ENCODE measurements at places on chromosomes 4 and X.

- DNase-seq: no peak
Observed at GRCh38 chrX:138886769-138887168, 175.3 kb upstream of the FGF13 start.

GRCh38 chr4:151409470-151410313 lies 716 bp downstream of the FHIP1A start:
- DNase-seq: no peak

DNA sequence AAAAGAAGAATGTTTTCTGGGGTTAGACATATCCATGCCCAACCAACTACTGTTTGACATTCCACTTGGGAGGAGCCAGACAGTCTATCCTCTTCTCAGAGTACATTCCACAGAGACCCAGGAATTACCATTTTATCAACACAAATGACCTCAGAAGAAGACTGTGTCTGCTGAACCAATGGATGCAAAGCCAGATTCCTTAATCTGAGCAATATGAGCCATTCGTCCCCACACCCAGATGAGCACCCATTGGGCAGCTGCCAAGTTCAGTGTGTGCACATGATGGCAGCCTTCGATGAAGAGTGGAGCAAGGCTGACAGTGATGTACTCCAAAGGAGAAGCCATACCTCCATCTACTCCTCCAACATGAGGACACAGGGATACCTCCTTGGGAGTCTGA lies 111.3 kb downstream of the ZNF674 start:
- no peak for DNase-seq

- no peak for DNase-seq
Observed at GRCh38 chr4:118979712-118980111, 91.1 kb downstream of the SYNPO2 start.

- no peak for DNase-seq
Observed at GRCh38 chr4:51866835-51867234, 23.9 kb downstream of the DCUN1D4 start.

DNA sequence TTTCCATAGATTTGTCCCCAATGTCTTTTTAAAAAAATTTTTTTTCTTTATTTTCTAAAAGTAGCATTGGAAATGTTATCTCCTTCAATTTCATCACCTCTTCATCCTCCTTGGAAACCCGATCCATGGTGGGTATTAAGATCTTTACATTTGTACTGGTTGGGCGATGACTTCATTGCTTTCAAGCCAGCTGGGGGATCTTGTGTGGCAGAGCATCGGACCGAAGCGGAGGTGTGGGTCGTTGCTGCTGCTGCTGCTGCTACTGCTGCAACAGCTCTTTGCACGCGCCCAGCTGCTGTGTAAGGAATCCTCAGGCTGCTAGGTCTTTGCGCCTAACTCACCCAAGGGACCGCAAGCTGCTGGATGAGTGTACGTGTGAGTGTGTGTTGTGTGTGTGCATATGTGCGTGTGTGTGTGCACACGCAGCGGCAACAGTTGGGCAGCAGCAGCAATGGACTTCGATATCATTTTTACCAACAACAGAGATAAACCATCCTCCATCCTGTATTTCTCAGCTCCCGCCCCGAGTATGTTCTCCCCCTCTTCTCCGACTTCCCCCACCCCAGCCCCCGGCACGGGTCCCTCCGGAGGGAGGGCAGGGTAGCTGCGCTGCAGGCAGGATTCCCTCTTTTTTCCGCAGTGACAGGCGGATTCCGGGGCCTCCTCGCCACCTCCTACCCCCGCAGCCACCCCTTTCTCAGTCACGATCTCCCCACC lies 768 bp upstream of the CDKL5 start:
- DNase-seq: peak; percentile 75

DNA sequence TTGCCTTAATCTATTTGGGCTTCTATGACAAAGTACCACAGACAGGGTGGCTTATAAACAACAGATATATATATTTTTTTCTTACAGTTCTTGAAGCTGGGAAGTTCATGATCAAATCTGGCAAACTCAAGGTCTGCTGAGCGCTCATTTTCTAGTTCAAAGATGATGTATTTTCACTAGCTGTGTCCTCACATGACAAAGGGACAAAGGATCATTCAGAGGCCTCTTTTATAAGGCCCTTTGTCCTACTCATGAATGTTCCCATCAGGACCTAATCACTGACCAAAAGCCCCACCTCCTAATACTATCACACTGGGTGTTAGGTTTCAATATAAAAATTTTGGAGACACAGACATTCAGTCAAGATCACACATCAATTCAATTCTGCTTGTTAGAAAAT lies 2025.2 kb downstream of the PCDH7 start:
- DNase-seq: no peak

- DNase-seq: no peak
Observed at GRCh38 chrX:103878466-103879122, 46.5 kb upstream of the RAB9B start.

DNA sequence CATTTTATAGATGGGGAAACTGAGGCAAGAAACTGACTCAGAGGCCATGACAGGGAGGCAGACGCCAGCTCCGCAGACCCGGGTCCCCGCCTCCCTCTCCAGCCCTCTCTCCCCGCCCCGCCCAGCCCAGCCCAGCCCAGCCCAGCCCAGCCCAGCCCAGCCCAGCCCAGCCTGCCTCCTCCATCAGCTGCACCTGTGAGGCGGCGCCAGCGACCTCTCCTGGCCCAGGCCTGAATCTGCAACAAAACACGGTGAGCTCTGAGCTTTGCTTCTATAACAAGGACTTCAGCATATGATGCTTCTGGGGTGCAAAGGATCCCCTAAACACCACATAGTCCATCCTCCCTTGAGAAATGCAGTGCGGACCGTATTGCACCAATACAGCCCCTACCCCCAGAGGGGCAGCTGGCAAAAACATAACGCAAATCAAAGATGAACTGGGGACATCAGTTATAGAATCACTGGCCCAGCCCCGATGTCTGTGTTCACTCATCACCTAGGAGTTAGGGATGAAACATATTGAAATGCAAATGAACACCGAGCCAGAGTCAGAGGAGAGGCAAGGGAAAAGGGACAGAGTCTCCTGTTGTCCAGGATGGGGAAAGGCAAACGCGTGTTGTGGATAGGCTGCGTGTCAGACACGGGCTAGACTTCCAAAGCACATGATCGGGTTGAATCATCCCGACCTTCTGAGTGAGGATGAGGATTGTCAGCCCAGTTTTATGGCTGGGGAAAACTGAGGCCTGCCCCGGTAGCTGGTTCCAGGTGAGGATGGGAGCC lies 216.1 kb upstream of the PSAPL1 start:
- DNase-seq: peak; percentile 44

DNA sequence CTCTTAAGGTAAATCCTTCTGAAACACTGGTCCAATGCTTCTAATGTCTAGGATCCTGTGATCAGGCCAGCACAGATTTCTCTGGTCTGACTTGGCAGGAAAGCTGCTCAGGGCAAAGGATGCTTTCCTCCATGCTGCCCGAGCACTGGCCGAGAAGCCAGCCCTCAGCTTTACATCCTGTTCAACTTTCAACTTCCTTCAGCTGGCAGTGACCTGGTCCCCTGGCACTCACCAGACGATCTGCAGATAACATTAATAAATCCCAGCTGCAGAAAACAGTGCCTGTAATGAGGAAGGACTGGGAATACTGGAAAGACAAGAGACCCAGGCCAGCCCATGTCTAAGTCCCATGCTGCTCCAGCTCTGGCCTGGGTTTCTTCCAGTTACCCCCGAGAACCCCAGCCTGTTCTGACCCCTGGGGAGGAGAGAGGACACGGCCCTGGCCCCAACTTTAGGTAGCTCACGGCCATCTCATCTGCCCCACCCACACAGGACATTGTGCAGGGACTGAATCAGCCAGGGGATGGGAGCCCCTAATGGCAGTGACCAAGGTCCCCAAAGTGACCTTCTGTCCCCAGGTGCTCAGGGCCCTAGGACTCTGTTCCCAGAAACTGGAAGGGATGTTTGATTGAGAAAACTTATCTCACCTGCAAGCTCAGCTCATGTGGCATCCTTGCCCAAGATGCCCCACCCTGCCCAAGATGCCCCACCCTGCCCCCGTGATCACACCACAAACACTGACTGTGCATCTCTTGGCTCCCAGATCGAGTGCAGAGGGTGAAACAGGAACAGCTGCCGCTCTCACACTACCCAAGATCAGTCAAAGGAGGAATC lies 28.0 kb downstream of the JAKMIP1 start:
- no peak for DNase-seq

- no peak for DNase-seq
Observed at GRCh38 chr4:156643826-156644225, 327.8 kb downstream of the PDGFC start.

- DNase-seq: peak; percentile 48
Observed at GRCh38 chrX:40579900-40580536, 752 bp upstream of the ATP6AP2 start.

DNA sequence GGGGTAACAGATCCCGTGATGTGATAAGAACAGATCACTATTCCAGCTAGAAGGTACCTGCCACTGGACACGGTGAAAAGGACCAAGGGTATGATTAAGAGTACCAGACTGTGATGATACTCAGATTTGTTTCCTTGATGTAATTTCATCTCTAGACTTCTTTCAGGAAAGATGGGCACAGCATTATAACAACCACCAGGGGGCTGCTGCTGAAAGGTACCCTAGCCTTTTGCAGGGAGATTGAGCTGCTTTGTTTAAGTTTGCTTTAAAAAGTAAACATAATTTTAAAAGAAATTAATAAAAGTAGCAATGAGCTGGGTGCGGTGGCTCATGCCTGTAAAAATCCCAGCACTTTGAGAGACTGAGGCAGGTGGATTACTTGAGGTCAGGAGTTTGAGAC lies 145.4 kb downstream of the EMCN start:
- DNase-seq: peak; percentile 47

DNA sequence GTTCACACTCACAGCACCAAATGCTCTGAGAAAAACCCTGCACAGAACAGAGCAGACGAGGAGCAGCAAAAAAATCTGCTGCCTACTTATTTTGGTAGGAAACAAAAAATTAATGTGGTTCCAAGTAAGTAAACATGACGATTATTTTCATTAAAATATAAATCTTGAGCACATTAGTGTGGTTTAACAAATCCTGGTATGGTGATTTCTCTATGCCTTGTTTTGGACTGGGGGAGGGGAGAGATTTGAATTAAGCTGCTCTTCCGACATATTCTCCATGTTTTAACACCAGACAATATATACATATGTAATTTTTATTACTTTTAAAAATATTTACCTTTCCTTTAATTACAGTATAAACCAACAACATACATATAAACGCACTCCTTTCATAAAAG lies 1.8 kb downstream of the CAMK2D start:
- DNase-seq: peak; percentile 58

Data from NAMALWA (cell line).